ENCODE measurements at places on chromosomes 5 and 9. TPM values are rescaled to one million over a fixed set of nuclear protein-coding genes. Genes with fewer than 3 reads are reported as not detected.

BDP1 gene
- 10.7 TPM for total RNA-seq

NUDT2 gene
- total RNA-seq, result 28.6 TPM

ZNF483 gene
- 62.9 TPM for total RNA-seq

GRCh38 chr5:150789450-150789849 lies 10.9 kb downstream of the SMIM3 start:
- no peak for DNase-seq

DNA sequence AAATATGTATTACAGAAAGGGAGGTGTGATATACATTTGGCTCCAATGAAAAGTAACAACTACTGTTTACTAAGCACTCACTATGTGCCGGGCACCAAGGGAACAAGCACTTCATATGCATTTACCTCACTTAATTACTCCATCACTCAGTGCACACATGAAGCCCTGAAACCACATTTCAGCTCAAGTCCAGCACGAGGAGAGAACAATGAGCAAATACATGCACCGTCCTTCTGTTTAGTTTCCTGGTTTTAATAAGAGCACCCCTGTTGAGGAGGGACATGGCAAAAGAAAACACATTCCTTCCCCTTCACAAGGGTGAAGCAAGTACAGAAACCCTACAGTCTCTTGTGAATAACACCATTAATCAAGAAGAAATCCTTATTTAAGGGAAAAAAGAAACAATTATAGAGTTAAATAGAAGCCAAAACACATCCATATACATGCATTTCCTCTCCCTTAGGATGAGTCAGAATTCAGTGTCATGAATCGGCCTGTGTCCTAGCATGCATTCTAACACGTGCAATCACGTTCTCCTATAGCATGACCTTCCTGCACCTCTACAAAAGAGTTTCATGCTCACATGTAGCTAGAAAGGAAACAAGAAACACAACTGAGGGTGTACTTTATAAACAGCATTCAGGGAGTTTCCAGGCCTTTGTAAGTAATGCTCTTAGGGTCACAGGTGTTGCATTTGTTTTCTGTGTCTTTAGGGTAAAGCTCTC lies 411.6 kb downstream of the BNC2 start:
- DNase-seq, result no peak

DNA sequence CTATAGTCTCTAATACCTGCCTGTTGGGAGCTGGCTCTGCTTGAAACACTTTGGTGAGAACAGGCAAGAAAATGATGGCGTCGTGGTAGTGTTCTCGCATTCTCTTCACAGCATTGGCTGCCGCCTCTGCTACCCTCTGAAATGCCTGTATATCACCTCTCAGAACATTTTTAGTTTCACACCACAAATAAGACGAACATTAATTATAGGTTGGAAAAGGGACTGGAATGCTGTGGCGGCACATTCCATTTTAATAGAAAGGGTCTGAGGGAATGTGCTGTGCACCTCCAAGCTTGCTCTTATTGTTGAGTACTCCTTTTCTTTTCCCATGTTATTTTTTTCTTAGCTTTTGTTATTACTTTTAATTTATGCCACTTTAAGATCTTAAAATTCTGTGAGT lies 134.6 kb upstream of the HMHB1 start:
- no peak for DNase-seq

DNA sequence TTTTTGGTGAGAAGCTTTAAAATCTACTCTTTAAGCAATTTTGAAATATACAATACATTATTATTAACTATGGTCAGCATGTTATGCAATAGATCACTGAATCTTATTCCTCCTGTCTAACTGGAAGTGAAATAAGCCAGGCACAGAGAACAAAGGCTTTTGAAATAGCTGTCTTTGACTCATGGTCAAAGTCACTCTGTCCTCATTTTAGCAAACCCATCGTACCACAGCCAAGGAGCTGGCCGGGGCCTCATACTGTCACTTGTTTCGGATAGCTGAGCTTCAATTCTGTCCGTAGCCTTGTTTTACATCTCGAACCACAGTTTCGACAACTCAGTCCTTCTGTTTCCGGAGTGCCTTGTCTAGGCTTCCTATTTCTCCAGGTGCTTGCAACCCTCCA lies 19.2 kb downstream of the ADCY2 start:
- DNase-seq, result no peak

DNA sequence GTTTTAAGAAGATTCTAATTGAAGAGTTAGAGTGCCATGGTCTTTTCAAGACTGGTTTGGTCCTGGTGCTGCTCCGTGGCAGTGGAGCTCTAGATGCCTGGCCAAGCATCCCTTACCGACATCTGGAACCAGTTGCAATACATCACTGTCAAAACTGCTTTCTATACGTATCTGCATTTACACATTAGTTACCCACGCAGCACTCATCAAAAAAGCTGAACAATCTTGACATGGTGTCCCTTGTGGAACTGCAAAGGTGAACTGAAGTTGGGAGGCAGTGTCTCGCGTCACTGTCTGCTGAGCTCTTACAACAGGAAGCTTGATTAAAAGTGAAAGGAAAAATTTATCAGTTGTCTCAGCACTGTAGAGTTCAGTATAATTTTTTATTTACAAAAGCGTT lies 82.6 kb downstream of the PBX3 start:
- no peak for DNase-seq

All from H7 (cell line).